ENCODE measurements at places on chromosomes 4 and X. TPM values are rescaled to one million over a fixed set of nuclear protein-coding genes. Genes with fewer than 3 reads are reported as not detected.

DNA sequence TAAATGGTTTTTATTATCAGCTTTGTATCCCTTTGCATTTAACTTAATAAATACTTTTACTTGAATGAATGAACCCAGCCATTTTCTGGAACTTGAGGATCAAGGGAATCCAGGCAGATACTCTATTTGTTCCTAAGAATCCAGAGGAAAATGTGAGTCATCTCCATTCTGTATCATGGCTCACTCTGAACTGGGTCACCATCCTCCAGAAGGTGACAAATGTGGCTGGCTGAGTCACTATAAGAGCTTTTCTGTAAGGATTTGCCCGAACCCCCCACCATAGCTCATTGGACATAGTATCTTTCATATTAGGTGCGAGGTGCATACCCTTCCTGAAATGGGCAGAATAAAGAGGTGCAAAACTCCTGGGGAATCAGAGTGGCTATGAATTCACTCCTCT lies 25.8 kb downstream of the RTL9 start:
- no peaks in the 10 kb centered on the region for H3K36me3 ChIP-seq
- H3K27ac ChIP-seq: no peak overlapping the region
- DNase-seq: no peak
- no peak overlapping the region for H3K4me3 ChIP-seq
- no peaks in the 10 kb centered on the region for H3K27me3 ChIP-seq

GRCh38 chr4:66766557-66766956 lies 778.7 kb downstream of the CENPC start:
- no peak overlapping the region for H3K4me3 ChIP-seq
- H3K27me3 ChIP-seq: no peaks in the 10 kb centered on the region
- H3K27ac ChIP-seq: no peak overlapping the region
- DNase-seq: no peak
- no peaks in the 10 kb centered on the region for H3K4me1 ChIP-seq

DNA sequence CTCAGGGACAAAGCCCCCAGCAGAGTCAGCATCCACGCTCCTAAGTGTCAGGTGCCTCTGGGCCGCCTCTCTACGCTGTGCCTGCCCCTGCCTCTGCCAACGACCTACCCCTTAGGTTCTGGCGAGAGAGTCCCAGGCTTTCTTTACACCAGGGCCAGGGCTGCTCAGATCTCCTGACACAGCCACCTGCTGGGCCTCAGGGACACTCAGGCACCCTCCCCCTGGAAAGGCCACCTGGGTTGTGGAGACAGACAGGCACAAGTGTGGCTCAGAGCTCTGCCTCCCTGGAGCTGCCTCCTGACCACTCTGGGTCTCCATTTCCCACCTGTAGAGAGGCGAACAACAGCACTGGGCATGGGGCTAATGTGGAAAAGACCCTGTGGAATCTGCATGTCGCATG lies 90.0 kb upstream of the ADRA2C start:
- no peak overlapping the region for H3K27ac ChIP-seq
- no peak overlapping the region for H3K4me3 ChIP-seq
- H3K4me1 ChIP-seq: no peaks in the 10 kb centered on the region
- DNase-seq: no peak
- no peaks in the 10 kb centered on the region for H3K27me3 ChIP-seq

- DNase-seq: no peak
- no peaks in the 10 kb centered on the region for H3K27me3 ChIP-seq
- H3K36me3 ChIP-seq: no peaks in the 10 kb centered on the region
Measured at GRCh38 chr4:39181520-39181904, 817 bp upstream of the WDR19 start.

DNA sequence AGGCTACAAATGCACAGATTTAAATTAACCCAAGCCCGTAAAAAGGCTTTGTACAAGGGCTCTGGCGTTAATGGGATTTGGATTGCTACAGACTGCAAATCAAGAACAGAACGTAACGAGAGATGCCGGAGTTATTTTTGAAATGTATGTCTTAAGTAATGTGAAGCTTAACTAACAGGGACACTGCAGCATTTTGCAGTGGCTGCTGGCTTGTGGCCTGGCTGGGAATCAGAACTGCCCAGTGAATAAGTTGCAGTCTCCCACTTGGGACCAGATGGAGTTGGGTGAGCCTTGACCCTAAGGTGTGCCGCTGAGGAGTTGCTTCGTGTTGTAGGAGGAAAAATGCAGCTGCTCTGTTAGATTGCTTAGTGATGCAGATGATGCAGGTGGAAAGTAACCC lies 318.4 kb downstream of the DHX15 start:
- no peaks in the 10 kb centered on the region for H3K27me3 ChIP-seq
- DNase-seq: no peak
- peaks cover 7% of the 10 kb centered on the region for H3K4me1 ChIP-seq
- no peak overlapping the region for H3K4me3 ChIP-seq
- no peaks in the 10 kb centered on the region for H3K36me3 ChIP-seq

GRCh38 chr4:180280076-180280475 lies 1963.1 kb upstream of the TENM3 start:
- no peaks in the 10 kb centered on the region for H3K4me1 ChIP-seq
- H3K36me3 ChIP-seq: no peaks in the 10 kb centered on the region
- H3K27ac ChIP-seq: no peak overlapping the region
- no peaks in the 10 kb centered on the region for H3K27me3 ChIP-seq
- DNase-seq: no peak
- no peak overlapping the region for H3K4me3 ChIP-seq

GRCh38 chrX:55026143-55026542 lies 4.6 kb downstream of the ALAS2 start:
- H3K4me1 ChIP-seq: no peaks in the 10 kb centered on the region
- H3K4me3 ChIP-seq: no peak overlapping the region
- no peak for DNase-seq

GRCh38 chrX:112760697-112761096 lies 79.9 kb downstream of the AMOT start:
- H3K36me3 ChIP-seq: no peaks in the 10 kb centered on the region
- no peak overlapping the region for H3K27ac ChIP-seq

GRCh38 chr4:106316773-106317409 lies 541 bp downstream of the AIMP1 start:
- peaks cover 16% of the 10 kb centered on the region for H3K4me1 ChIP-seq
- peaks cover 3% of the 10 kb centered on the region for H3K36me3 ChIP-seq
- H3K4me3 ChIP-seq: peak overlapping the region; percentile 91
- peak overlapping the region; percentile 100 for H3K27ac ChIP-seq
- no peaks in the 10 kb centered on the region for H3K27me3 ChIP-seq
- no peak for DNase-seq

DNA sequence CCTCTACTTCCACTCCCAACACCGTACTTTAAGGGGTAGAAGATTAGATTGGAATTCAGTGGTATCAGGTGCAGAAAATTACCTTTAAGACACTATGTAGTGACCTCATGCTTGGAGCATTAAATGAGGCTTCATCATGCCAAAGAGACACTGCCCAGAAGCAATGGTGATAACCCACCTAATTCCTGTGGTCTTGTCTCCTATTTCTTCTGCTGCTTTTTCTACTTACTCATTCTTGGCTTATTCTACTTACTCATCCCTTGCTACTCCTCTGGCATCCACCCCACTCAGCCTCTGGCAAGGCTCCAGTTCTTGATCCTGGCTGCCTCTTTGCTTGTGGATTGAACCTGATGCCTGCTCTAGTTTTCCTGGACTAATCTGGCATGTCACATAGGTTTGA lies 62.3 kb upstream of the ADAMTS3 start:
- no peak for DNase-seq
- H3K4me1 ChIP-seq: no peaks in the 10 kb centered on the region
- H3K27me3 ChIP-seq: no peaks in the 10 kb centered on the region
- no peaks in the 10 kb centered on the region for H3K36me3 ChIP-seq

DNA sequence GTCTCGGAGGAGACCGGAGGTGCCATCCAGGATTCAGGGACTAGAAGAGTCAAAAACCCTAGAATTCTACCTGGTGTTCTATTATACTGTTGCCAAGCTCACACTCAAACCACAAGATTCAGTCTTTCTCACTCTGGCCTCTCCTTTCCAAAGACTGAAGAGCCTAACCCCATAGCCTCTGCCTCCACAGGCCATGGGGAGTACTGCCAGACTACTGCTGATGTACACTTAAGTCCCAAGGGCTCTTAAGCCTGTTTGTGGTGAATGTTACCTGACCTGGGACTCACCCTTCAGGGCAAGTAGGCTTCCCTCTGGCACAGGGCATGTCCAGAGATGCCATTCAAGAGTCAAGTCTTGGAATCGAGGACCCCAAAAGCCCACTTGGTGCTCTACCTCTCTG lies 58.9 kb upstream of the IRS4 start:
- H3K4me3 ChIP-seq: no peak overlapping the region
- no peaks in the 10 kb centered on the region for H3K4me1 ChIP-seq
- no peaks in the 10 kb centered on the region for H3K27me3 ChIP-seq
- H3K27ac ChIP-seq: no peak overlapping the region
- no peaks in the 10 kb centered on the region for H3K36me3 ChIP-seq
- no peak for DNase-seq

GRCh38 chrX:118350221-118350620 lies 4.3 kb downstream of the WDR44 start:
- no peak for DNase-seq
- H3K4me3 ChIP-seq: no peak overlapping the region
- H3K4me1 ChIP-seq: peaks cover 2% of the 10 kb centered on the region
- no peaks in the 10 kb centered on the region for H3K36me3 ChIP-seq
- no peak overlapping the region for H3K27ac ChIP-seq

Gene LRAT
- 7.6 TPM for polyA plus RNA-seq

Gene ADH1A
- not detected for polyA plus RNA-seq

Gene RHOXF2B
- not detected for polyA plus RNA-seq

Gene BTC
- 0.79 TPM for polyA plus RNA-seq

All from cardiac muscle cell (in vitro differentiated cells and primary cell).